ENCODE measurements at places on chromosomes 3 and 15. TPM values are rescaled to one million over a fixed set of nuclear protein-coding genes. Genes with fewer than 3 reads are reported as not detected.
A peak's percentile ranks its signal among the peaks of the same experiment; 100 is the strongest.

PLA2G4D gene
- total RNA-seq, result 0.27 TPM

LRRIQ4 gene
- total RNA-seq, result not detected

SLC15A2 gene
- total RNA-seq, result 1.4 TPM

AQP9 gene
- total RNA-seq, result 0.98 TPM

GRCh38 chr3:69739204-69740102 is at the start of gene MITF:
TSS of gene MITF (plus strand) at chr3:69739464. CDS start at chr3:69739598, 134 bp downstream.
- peak; percentile 95 for DNase-seq
- no peaks in the 10 kb centered on the region for H3K4me1 ChIP-seq
- H3K36me3 ChIP-seq, result no peaks in the 10 kb centered on the region
- H3K27ac ChIP-seq, result peak within 1 kb of the TSS; percentile 62

DNA sequence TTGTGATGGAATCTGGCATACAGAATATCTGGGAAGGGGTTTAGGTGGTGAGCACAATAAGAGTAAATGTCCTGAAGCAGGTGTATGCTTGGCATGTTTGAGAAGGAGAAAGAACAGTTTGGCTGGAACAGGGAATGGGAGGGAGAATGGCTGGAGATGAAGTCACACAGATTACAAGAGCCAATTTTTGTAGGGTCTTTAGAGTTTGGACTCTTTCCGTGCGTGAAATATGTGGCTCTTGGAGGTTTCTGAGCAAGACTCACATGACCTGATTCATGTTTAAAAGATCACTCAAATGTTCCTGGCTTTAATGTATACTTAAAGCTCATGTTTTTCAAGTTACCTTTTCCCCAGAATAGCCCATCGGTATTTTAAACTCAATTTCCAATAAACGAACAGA is 32.8 kb downstream of the SPRED1 start:
- H3K4me1 ChIP-seq, result no peaks in the 10 kb centered on the region
- H3K27me3 ChIP-seq, result no peaks in the 10 kb centered on the region
- no peaks in the 10 kb centered on the region for H3K36me3 ChIP-seq

GRCh38 chr3:58059349-58060321 is 51.4 kb downstream of the FLNB start:
- peaks cover 5% of the 10 kb centered on the region for H3K4me1 ChIP-seq
- no peak overlapping the region for H3K4me3 ChIP-seq
- H3K27me3 ChIP-seq, result no peaks in the 10 kb centered on the region
- no peaks in the 10 kb centered on the region for H3K36me3 ChIP-seq

DNA sequence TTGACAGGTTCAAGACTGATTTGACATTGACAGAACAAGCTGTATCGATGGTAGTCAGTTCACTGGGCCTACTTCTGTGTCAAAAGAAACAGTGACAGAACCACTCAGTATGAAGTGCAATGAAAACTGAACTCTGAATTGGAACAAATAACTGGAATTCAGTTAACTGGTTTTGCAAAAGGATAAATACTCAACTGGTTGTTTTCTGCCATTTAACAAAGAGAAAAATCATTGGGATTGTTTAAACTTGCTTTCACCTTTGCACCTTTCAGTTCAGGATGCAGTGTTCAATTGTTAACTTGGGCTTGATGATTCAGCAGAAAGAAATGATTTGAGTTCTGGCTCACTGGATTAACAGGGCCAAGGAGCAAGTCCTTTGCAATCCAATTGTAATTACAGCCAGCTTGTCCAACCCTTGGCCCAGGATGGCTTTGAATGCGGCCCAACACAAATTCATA is 4.9 kb downstream of the BTD start:
- no peaks in the 10 kb centered on the region for H3K27me3 ChIP-seq
- peaks cover 9% of the 10 kb centered on the region for H3K4me1 ChIP-seq
- H3K36me3 ChIP-seq, result no peaks in the 10 kb centered on the region

DNA sequence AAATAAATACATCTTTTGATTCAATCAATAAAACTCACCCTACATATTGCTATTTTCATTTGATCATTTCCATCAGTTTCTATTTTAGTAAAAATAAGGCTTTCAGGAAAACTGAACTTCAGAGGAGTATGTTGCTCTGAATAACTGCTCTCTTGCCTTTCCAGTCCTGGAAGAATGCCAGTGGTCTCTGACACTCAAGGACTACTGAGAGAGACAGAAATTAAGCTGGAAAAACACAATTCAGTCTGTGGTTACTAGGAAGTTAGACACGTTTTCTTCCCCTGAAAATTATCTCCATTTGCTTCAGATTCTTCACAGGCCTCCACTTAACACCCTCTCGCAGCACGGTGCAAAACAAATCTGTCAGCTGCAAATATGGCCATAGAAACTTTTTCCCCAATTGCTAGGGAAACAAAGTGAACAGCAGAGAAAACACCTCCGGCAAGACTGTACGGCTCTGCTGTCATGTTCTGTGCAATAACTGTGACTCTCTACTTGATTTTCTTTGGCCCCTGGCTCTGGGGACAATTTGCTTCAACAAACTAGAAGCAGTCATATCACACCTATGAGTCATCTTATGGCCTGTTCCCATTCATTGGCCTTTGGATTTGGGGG is 353.0 kb downstream of the MAGI1 start:
- no peaks in the 10 kb centered on the region for H3K27me3 ChIP-seq
- no peak overlapping the region for H3K4me3 ChIP-seq
- no peak overlapping the region for H3K27ac ChIP-seq
- no peak for DNase-seq
- no peaks in the 10 kb centered on the region for H3K4me1 ChIP-seq

DNA sequence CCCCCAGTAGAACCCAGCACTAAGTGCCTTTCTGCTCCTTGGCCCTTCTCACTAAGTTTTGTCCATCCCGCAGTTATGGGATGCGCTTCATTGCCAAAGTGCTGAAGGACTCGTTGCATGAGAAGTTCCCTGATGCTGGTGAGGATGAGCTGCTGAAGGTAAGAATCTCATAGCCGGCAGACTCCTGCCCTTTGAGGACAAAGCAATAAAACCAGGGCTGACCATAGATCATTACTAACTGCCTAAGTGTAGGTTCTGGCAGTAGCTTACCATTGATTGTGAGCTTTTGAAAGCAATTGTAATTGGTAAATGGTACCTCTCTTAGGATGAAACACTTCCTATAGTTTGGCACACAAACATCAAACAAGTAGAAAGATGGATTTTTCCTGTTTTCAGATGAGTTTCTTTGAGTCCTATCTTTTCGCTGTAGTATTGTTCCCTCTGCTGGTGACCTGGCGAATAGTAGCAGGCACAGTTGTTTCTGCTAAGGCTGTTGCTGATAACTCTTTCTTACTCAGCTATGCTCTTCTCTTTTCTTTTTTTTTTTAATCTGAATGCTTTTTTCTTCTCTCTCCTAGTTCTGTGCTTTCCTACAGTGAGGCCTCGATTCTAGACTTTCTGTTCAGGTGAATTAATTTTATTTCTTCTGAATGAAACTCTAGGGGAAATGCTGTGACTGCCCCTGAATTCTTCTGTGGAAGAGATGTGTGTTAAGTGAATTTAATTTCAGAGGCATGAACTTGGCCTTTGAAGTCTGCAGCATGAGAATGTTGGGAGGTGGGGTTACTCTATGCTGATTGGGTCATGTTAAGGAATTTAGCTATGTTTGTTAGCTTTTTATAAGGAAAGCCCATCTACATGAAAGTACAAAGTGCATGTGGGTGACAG is 47.4 kb upstream of the CRTC3 start:
- peak; percentile 52 for DNase-seq
- no peak overlapping the region for H3K27ac ChIP-seq
- H3K4me3 ChIP-seq, result no peak overlapping the region
- H3K27me3 ChIP-seq, result no peaks in the 10 kb centered on the region

Data from colonic mucosa (tissue), 4 donors.